ENCODE measurements at places on chromosomes 16 and 17.

DNA sequence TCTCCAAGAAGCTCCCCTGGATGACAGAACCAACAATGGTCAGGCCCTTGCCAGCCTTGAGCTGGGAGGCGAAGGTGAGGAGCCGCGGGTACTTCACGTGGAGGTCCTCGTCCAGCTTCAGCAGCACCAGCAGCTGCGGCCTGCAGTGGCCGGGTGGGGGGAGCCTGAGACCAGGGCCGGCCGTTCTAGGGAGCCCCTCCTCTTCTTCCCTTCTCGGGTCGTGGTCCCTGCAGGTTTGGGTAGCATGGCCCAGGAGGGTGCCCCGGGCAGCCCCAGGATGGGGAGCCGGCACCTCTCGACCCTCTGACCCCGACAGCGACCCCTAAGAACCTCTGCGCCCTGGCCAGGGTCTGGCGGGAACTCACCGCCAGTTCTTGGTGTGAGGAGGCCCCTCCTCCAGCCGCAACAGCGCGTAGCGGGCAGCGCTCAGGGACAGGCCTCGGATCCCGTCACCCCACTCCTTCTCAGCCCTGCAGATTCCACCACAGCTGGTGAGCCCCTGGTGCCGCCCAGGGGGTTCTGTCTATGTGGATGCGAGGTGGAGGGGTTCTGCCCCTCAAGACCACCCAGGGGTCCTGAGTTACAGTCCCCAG lies 3.1 kb upstream of the LCAT start:
- DNase-seq = no peak

- no peak for DNase-seq
These were observed 113.3 kb downstream of the IRF8 start for GRCh38 chr16:86012221-86012620.

GRCh38 chr16:88497561-88498462 lies 44.7 kb downstream of the ZFPM1 start:
- no peak for DNase-seq

- DNase-seq = no peak
These were observed 53.0 kb upstream of the GAS7 start for GRCh38 chr17:10251212-10251948.

DNA sequence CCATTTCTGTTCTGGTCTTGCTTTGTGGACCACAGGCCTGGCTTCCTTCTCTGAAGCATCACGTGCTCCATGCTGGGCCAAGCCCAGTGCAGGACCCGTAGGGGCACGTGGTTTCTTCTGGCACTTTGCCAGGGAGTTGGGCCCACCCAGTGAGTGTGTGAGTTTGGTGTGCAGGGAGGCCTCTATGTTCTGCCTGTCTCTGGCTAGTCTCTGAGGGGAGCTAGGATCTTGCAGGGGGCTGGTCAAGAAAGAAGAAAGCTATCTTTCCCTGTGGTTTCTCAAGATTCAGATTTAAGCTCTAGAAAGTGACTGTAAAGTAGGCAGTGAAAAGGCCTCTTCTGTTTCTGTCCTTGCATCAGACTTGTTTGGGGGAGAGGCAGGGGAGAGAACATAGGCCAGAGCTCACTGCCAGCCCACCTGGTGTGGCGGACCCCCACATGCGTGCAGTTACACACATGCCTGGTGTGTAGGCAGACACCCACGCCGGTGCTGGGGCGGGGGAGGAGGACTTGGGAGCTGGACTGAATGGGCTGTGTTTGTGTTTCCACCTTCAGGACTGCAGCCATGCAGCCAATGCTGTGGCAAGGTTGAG lies 11.8 kb downstream of the LASP1 start:
- no peak for DNase-seq

- DNase-seq = no peak
These were observed 26.0 kb downstream of the PHLPP2 start for GRCh38 chr16:71698491-71698890.

- DNase-seq = no peak
These were observed 17.4 kb downstream of the NF1 start for GRCh38 chr17:31112001-31112661.

DNA sequence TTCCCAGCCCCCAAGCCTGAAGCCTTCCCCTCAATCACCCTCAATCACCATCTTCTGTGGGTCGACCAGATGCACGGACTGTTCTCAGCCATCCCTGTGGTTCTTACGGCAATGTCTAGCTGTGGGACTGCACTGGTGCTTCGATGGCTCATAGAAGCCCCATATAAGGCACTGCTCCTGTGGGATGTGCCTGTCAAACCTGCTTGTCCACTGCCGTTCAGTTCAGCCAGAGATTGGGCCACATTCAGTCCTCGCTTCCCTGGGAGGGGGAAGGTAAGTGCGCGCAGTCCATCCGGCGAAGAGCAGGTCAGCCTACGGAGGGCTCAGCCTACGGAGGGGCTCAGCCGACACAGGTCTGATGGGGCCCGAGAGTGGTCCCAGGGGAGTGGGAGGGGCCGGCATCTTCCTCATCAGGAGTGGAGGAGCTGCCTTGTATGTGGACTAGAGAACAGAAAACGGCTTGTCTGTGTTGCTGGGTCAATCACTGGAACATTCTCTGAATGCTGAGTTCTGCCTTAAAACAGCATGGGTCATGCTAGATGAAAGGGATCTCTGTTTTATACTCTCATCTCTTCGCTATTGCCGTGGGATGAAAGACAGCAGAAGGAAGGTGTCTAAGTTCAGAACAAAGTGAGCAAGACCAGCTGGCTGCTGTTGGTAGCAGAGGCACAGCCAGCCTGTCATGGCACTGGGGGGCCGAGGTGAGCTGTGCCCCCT lies at the start of gene CARD14:
CARD14 (plus strand) TSS at position 247 of the 717 bp plus-strand sequence. CDS start 11,409 bp downstream, outside the sequence.
- DNase-seq = no peak

DNA sequence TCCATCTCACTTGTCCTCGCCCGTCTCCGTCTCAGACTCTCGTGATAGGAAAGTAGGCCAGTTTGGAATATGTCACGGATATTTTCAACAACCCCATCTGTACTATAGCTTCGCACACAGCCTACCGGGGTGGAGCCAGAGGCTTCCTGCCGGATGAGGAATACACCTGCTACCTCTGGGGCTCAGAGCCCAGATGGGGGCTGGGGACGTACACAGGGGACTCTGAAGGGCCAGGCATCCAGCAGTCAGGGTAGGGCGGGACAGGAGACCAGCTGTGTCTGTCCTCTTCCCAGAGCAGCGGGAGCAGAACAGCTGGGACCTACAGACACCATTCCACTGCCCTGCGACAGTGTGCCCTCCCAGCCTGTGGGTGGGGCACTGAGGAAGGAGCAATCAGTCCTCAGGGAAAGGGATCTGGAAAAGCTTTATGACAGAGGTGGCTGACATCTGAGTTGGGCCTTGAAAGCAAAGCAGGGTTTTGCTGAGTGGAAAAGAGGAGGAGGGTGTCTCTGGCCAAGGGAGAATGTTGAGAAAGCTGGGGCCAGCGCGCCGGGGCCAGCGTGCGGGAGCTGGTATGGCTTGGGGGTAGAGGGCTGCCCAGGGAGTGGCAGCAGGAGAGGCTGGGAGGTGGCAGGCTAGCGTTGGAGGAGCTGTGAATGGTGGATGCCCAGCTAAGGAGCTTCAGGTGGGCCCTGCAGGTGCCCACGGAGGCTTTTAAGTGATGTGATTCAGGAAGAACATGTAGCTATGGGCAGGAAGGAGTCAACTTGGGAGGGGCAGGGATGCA lies 11.5 kb upstream of the SRCIN1 start:
- DNase-seq = no peak

- DNase-seq = no peak
These were observed 28.0 kb downstream of the PRKCB start for GRCh38 chr16:23863511-23864422.

- no peak for DNase-seq
These were observed 4.5 kb downstream of the TNFSF12 start for GRCh38 chr17:7553356-7553755.

DNA sequence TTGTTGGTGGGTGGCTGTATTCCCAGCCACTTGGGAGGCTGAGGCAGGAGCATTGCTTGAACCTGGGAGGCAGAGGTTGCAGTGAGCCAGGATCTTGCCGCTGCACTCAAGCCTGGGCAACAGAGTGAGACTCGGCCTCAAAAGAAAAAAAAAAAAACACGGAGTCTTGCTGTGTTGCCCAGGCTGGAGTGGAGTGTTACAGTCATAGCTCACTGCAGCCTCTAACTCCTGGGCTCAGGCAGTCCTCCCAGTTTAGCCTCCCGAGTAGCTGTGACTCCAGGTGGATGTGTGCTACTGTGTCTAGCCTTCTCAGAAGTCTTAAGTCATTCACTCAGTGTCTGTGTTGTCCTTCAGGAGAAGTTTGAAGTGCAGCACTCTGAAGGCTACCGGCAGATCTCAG lies 27.4 kb downstream of the NDE1 start:
- no peak for DNase-seq

DNA sequence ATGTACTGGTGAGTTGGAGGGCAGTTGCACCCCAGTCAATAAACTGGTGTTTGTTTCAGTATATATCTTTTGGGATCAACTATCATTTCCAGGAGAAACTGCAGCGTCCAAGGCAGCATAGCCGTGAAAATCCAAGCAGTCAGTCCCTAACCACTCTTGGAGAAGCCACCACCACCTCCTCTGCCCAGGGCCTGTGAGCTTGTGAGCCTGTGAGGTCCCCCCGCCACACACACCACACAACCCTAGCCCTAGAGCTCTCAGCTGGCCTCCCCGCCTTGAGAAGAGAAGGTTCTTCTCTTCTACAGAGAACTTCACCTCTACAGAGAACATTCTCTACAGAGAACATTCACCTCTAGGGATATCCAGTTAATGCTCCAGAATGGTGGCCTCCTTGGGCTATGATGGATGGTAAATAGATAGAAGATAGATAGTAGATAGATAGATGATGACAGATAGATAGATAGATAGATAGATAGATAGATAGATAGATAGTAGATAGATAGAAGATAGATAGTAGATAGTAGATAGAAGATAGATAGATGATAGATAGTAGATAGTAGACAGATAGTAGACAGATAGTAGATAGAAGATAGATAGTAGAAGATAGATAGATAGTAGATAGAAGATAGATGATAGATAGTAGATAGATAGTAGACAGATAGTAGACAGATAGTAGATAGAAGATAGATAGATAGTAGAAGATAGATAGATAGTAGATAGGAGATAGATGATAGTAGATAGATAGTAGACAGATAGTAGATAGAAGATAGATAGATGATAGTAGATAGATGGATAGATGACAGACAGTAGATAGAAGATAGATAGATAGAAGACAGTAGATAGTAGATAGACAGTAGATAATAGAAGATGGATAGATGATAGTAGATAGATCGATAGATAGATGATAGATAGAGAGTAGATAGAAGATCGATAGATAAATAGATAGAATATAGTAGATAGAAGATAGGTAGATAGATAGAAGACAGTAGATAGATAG lies 13.7 kb downstream of the ALOX15B start:
- no peak for DNase-seq

GRCh38 chr17:78137392-78138203 lies 7.0 kb downstream of the TMC8 start:
- no peak for DNase-seq

- no peak for DNase-seq
These were observed 3.7 kb upstream of the SLC39A11 start for GRCh38 chr17:73096211-73096610.

DNA sequence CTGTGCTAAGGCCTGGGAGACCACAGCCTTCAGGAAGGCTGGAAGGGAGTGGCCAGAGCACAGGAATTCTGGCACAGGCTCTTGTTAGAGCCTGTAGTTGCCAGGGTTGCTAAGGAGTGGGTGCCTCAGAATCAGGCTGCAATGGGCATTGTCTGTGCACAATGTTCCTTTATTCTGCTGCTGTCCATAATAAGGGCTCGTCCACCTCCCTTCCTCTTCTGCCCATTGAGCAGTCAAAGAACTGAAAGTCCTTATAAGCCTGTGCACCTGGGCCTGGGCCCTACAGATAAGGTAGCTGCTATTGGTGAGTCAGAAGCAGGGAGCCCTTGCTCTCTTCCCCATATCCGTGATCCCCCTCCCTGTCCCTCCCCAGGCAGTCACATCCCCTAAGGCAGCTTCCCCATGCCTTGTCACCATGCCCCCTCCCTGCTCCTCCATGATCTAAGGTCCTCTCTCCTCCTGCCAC lies 5.4 kb upstream of the CNGB1 start:
- DNase-seq = no peak

DNA sequence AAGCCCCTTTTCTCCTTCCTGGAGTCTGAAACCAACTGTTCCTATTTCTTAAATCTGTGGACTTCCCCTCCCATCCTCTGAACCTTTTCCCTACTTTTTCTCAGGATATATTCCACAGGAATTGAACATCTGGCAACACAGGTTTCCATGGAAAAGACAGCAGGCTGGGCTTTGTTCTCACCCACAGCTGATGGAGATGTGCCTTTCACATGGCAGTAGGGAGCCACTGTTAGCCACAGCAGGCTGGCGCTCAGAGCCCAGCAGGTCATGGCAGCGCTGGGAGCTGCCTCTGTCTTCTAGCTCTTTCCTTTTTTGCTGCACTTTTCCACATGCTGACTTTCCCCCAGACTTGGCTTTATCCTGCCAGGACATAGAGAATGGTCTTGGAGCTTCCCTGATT lies 116.4 kb upstream of the NLRP1 start:
- DNase-seq = no peak

GRCh38 chr16:85366031-85366763 lies 246.9 kb upstream of the GSE1 start:
- no peak for DNase-seq

- DNase-seq = no peak
These were observed 73.2 kb downstream of the RMI2 start for GRCh38 chr16:11418506-11418905.

DNA sequence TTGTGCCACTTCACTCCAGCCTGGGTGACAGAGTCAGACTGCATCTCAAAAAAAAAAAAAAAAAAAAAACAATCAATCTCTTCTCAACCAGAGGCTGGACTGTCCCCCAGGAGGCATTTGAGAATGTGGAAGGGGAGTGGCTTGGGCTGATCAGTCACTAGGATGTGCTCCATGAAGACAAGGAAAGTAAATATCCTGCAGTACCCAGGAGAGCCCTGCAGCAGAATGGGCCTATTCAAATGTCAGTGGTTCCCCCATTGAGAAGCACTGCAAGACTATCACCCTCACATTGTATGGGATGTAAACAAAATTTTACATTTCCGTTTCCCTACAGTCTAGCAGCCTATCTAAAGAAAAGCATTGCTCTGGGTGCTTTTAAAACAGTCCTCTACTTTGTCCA lies 70.3 kb downstream of the DNAH9 start:
- no peak for DNase-seq

DNA sequence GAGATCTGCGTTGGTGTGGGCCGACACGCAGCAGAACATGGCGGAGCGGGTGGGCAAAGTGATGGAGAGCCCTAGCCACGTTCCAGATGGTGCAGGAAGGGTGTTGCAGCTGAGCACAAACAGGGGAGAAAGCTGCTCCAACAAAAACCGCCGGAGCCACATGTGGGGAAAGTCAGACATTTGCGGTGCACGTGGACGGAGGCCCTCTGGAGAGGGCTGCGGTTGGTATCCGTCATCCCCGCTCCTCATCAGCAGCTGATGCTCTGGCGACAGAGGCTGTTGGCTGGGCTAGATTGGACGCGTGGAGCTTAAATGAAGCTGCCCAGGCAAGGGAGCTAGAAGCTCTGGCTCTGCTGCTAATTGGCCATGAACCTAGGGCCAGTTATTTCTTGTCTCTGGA lies 43.5 kb upstream of the ADCY9 start:
- DNase-seq = no peak

Measured in stimulated activated CD4-positive, alpha-beta T cell treated with anti-CD3 and anti-CD28 coated beads, Interleukin-1b, Interleukin-23, amount 100 ng/mL, for 1 hour (primary cell).